ENCODE measurements at places on chromosomes 3 and 15.

- DNase-seq, result no peak
Measured at GRCh38 chr3:194893121-194893987, 207.7 kb downstream of the FAM43A start.

DNA sequence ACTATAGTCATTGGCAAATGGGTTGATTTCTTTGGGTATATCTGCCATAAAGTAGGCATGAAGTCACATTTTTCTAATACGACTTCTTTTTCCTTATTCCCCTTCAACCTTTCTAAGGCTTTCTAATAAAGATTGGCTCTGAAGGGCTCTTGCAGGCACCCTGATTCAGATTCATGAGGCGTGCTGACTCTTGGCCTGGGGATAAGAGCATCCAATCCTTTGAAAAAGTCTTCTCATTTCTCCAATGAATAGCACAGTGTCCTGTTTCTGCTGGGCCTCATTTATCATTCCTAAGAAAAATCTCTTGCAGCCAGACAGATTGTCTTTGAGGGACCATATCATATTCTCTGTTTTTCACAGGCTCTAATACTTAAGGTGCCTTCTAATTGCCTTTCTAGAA is 32.3 kb upstream of the BNIP2 start:
- no peak for DNase-seq

- no peak for DNase-seq
Measured at GRCh38 chr3:150703299-150703755, 393 bp downstream of the ERICH6 start.

- DNase-seq, result peak; percentile 70
Measured at GRCh38 chr3:12681943-12682390, 18.1 kb upstream of the RAF1 start.

- DNase-seq, result no peak
Measured at GRCh38 chr3:72836923-72837322, 11.3 kb downstream of the SHQ1 start.

GRCh38 chr3:10085738-10086137 is 22.3 kb downstream of the FANCD2OS start:
- DNase-seq, result no peak

- peak; percentile 51 for DNase-seq
Measured at GRCh38 chr3:72888546-72889309, 882 bp downstream of the GXYLT2 start.

- DNase-seq, result no peak
Measured at GRCh38 chr3:195110647-195111318, 160.2 kb downstream of the XXYLT1 start.

- no peak for DNase-seq
Measured at GRCh38 chr3:62036726-62037125, 336.6 kb downstream of the FEZF2 start.

GRCh38 chr15:55279746-55280351 is 9.8 kb downstream of the RAB27A start:
- peak; percentile 95 for DNase-seq

DNA sequence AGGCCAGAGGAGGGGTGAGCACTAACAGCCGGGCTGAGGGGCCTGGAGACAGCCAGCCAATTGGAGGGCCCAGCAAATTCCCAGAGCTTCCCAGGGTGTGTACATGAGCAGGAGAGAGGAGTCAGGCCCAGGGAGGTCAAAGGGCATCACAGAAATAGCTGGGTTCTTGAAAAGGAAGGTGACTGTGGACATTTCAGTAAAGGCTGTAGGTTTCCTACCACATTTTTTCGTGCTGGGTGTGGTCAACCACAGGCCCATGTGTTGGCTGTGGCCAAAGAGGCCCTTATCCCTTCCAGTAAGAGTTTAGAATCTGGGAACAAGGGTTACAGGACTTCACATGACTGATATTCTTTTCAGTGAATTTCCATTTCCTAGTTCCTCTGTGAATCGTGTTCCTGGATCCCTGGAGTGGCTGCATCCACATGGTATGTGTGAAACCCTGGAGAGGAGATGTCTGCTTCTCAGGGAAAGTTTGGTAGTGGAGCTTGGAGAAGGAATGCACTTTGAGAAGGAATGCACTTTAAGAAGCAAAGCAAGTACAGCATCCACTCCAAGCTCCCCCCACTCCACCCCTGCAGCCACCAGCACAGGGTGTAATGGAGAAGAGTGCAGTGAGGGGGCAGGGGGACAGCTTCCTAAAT is 73.2 kb upstream of the HEG1 start:
- DNase-seq, result peak; percentile 95

DNA sequence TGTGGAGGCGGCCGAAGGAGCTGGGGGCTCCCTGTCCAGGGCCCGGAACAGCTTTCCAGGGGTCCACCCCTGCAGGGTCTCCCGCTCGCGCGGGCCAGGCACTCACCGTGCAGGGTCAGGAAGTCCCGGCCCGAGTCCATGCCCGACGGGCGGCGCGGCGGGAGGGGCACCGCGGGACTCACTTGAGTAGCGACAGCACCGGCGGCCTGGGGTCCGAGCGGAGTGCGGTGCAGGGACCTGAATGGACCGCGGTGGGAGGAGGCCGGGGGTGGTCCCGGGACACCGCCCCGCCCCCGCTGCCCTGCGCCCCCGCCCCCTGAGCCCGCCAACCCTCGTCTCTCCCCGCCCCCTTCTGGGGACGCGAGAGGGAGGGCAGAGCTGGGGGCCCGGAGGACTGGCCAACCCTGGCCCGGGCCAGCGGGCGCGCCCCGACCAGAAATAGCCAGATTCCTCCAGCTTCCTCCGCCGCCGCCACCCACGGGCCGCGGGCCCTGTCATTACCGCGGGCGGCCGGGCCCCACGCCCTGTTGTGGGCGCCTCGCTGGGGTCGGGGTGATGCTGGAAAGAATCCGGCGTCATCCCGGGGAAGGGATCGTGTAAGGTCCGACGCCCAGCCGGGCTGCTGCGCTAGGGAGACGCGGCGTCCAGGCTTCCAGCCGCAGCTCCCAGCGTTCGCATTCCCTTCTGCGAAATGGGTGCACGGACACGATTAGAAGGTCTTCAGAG is at the start of gene PLCD1:
Gene PLCD1, minus strand, starts transcription at position 243 of the 726 bp plus-strand sequence. Its CDS starts 103 bp downstream, at position 140.
- DNase-seq, result peak; percentile 71

GRCh38 chr15:62976301-62976881 is 66.2 kb upstream of the TPM1 start:
- peak; percentile 83 for DNase-seq

DNA sequence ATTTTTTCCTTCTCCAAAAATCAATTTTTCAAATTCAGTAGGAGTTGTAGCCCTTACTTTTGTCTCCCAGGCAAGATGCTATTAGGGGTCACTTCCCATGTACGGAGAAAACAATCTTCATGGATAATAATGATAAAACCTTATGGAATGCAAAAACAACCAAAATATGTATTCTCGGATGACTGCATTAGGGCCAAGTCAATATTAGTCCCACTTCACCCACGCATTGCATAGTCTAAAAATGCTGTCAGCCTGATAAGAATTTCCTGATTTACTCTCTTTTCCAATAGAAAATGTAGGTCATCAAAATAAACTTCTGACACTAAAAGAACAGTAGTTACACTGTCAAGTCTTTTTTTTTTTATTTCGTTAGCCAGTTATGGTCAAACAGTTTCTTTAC is 2.7 kb downstream of the VGLL3 start:
- peak; percentile 87 for DNase-seq

- peak; percentile 61 for DNase-seq
Measured at GRCh38 chr3:71584394-71585011, 975 bp upstream of the FOXP1 start.

- DNase-seq, result peak; percentile 68
Measured at GRCh38 chr3:139301183-139301582, 42.6 kb upstream of the MRPS22 start.

- DNase-seq, result no peak
Measured at GRCh38 chr3:129616291-129616690, 9.8 kb upstream of the PLXND1 start.
